Breast epithelium (tissue), 4 donors: ENCODE measurements at places on chromosomes 5 and 9.

GRCh38 chr5:51468196-51468595 is 84.9 kb downstream of the ISL1 start:
- DNase-seq = no peak

DNA sequence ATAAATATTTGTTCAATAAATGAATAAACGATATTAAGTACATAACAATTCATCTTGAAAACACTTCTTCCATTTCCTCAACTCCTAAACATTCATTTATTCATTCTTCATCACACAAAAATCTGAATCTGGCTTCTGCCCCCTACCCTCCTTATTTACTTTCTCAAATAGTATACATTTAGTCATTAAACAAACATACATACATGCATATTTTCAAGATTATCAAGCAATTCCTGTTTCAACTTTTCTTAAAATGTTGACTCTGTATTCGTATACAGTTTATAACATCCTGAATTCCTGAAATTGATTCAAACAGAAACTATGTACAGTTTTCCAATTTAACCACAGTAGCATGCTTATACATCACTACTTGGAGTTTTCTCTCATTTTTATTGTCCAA is 129.0 kb downstream of the MUSK start:
- DNase-seq = no peak

- no peak for DNase-seq
Measured at GRCh38 chr5:151648089-151648488, 38.6 kb downstream of the SPARC start.

GRCh38 chr5:118220556-118221195 is 767.7 kb downstream of the DTWD2 start:
- DNase-seq = no peak

- DNase-seq = no peak
Measured at GRCh38 chr5:44951371-44951770, 142.6 kb downstream of the MRPS30 start.

- DNase-seq = no peak
Measured at GRCh38 chr9:117649126-117649525, 55.1 kb upstream of the TLR4 start.

GRCh38 chr5:19536387-19536786 is 451.6 kb downstream of the CDH18 start:
- no peak for DNase-seq

- no peak for DNase-seq
Measured at GRCh38 chr5:68251804-68252522, 36.4 kb downstream of the PIK3R1 start.

GRCh38 chr5:145158730-145159129 is 676.4 kb downstream of the PRELID2 start:
- no peak for DNase-seq

DNA sequence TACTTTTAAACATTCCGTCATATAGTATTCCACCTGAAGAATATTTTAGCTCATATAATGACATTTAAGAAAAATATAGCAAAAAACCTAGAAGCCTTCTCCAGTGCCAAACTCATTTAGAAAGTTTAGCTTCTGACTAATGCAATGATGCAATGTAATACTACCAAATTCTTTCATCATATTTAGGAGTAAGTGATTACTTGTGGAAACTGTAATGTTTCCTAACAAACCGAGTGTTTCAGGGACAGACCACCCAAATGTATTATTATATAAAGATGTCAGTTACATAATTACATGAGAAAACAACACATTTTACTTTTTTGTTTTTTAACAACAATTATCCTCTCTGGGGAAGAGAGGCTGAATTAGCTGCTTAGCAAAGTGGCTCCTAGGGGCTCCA is 316.2 kb downstream of the ARL15 start:
- no peak for DNase-seq

GRCh38 chr9:34374905-34375552 is 1.7 kb downstream of the MYORG start:
- DNase-seq = peak; percentile 32

- DNase-seq = no peak
Measured at GRCh38 chr5:59138509-59138908, 555.6 kb downstream of the RAB3C start.

DNA sequence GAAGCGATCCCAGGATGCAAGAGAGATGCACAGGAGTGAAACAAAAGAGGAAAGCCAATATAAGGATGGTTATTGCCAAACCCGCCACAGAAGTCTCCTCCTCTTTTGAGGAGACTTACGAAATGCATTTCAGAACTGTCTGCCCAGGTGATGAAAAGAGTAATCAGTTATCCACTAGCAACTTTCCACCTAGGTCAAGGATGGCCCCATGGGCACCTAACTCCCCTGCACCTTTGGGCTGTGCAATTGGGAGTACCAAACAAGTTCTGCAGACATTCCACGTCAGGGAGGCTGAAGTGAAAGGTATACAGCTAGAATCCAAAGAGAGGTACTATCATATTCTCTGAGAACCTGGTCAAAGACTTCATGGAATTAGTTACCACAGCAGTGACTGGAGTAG is 25.7 kb downstream of the HMGCS1 start:
- no peak for DNase-seq

DNA sequence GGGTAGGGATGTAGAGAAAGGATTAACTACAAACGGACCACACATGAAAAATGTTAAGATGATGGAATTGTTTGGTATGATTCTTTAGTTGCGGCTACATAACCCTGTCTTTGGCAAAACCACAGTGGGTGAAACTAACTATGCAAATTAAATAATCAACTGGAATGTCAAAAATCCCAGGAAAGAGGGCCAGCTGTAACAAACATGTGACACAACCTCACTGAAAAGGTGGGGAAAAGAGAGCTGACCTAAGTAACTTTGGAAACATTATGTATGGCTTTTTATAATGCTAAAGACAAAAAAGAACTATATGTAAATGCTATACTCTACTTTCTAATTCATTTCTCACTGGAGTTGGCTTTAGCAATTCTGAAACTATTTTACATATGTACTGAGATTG is 252.0 kb downstream of the MRPS30 start:
- DNase-seq = no peak

DNA sequence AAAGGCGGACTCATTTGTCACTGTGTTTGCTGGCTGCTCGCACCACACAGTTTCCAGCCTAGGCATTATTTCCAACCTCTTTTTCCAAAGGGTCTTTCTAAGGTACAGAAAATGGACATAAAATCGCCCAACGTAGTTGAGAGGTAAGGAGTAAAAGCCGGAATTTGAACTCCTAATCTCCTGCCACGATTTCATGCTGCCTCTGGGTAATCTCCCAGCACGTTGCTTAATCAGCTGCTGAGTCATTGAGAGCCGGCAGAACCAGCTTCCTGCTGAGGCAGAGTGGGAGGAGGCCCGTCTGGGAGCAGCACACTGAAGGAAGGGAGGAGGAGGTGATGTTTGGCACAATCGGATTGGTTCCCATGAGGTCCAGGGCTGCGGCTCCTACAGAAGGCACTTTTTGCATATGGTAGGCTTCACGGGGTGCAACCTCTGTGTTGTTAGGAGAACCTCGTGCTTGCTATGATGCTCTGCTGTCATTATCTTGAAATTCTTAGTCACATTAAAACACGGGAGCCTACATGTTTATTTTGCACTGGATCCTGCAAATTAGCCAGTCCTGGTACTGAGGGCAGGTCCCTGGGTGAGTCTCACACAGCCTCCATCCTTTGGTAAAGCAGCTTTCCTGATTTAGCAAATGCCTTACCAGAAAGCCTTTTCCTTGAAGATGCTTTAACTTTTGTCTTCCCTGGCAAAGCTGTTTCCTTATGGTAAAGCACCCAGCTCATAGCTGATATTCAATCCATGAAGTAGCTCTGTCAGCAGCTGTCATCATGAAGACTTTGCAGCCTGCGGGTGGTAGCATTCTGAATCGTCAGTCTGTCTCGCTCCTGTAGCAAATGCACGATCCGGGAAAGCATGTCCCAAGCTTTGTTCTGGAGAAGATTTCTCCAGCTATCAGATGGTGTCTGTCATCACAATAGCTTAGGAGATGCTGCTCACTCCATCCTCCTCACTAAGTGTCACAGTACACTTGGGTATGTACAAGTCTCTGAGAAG is 191.6 kb upstream of the MSX2 start:
- peak; percentile 71 for DNase-seq

GRCh38 chr5:61081741-61082140 is 80.5 kb downstream of the SMIM15 start:
- no peak for DNase-seq

- no peak for DNase-seq
Measured at GRCh38 chr5:76548525-76549229, 74.5 kb downstream of the F2RL2 start.

DNA sequence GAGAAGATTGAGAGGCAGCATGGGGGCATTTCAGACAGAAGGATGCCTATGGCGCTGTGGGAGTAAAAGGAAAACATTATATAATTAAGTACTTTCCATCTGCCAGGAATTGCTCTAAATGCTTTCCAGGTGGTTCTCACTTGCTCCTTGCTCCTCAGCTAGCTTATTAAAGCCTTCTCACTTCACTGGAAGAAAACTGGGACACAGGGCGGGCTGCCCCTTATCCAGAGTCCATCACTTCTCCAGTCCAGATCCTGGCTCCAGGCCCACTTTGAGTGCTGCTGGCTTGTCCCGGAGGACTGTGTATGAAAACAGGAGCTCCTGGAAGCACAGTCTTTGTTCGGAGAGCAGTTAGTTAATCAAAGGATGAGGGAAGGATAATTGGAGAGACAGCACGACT is 409.9 kb upstream of the ADAMTS16 start:
- no peak for DNase-seq

DNA sequence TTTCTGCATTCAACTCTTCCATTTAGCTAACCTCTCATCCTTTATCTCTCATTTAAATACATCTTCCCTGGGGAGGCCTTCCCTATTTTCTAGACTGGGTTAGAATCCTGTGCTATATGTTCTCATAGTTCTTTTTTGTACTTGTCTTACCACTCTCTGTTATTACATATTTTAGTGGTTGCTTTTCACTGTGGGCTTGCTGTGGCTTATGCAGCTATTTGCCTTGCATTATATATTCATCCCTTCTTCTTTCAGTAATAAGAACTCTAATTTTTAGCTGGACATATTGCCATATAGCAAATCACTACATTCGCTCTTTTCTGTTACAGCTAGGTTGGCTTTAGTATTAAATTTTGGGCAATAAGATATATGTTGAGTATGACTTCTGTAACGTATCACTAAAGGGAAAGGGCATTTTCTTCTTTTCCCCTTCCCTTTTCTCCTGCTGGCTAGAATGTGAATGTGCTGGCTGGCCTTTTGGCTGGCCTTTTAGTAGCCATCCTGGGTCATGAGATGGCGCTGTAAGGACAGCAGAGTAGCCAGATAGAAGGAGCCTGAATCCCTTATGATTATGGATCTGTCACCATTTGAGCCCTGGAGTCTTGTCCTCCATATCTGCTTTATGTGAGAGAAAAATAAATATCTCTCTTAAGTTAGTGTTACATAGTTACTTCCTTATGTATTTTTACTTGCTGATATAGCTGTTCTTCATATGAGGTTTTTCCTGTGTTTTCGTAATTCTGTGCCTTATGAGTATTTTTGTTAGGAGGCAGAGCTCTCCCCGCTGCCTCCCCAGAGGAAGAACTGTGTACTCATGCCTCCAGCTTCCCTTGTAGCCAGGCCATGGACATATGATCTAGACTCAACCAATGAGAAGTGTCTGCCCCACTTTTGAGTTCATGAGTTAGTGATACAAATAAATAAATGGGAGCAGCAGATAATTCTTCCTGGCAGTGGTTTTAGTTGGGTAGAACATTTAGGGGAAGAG is 65.8 kb downstream of the NDUFAF2 start:
- no peak for DNase-seq

GRCh38 chr9:129731477-129732085 is 21.3 kb downstream of the PTGES start:
- DNase-seq = no peak

- DNase-seq = peak; percentile 55
Measured at GRCh38 chr9:71767776-71768321, 464 bp downstream of the CEMIP2 start.

DNA sequence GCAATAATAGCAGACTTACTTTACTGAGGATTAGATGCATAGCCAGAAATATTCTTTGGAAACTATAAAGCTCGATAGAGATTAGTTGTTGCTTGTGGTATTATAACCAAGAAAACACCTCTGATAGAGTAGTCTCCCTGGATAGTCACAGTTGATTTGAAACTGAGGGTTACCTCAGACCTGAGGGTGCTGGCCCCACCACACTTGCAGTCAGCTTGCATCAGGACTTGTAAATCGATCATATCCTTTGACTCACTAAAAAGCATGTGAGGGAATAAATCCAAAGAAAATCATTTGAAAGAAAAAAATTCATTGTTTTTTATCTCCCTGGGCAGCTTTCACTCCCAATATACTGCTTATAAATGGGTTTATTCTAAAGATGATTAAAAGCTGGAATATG is 39.4 kb downstream of the GALNT12 start:
- peak; percentile 2 for DNase-seq

DNA sequence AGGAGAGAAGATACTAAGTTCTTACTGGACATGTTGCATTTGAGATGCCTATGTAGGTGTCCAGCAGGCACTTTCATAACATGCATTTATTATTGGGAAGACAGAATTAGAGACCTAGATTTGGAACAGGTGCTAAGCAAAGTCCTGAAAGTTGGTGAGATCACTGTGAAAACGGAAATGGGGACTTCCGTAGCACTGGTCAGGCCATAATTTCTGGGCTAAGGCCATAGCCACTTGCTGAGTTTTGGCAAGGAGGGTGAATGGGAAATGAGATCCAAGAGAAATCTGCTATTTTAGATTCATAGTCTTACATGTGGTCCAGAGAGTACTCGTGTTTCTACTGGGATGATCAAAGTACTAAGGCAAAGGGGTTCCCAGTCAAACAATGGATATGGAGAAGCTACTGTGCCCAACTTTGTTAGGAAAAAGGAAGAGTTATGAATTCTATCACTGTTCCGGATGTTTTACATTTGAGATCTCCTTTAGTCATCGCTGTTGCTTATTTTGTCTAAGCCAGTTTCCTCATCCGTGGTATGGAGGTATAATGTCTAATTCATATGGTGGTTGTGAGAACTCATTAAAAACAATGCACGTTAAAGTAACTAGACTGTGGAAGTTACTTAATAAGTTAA is 33.4 kb downstream of the TEK start:
- DNase-seq = no peak

DNA sequence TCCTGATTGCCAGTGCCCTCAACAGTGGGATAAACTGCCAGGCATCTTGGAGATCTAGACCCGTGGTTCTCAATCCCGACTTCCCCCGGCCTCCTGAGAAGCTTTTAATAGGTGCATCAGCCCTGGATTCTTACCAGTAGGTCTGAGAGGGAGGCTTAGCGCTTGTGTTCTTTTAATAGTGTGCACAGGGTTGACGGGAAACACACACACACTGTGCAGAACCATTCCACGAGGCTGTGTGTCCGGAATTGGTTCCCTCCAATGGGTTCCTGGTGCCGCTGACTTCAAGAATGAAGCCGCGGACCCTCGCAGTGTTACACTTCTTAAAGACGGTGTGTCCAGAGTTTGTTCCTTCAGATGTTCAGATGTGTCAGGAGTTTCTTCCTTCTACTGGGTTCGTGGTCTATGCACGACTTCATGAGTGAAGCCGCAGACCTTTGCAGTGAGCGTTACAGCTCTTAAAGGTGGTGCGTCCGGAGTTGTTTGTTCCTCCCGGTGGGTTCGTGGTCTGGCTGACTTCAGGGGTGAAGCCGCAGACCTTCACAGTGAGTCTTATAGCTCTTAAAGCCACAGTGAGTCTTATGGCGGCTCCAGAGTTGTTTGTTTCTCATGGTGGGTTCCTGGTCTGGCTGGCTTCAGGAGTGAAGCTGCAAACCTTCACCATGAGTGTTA is 46.6 kb upstream of the PRSS3 start:
- no peak for DNase-seq
